Ureter (tissue), 1 donor: ENCODE measurements at places on chromosomes 7 and 10.

GRCh38 chr10:36017137-36017536, 375.0 kb upstream of the FZD8 start:
- no peak for DNase-seq

- DNase-seq, result no peak
These were observed 23.0 kb downstream of the ASB15 start for GRCh38 chr7:123624527-123625183.

GRCh38 chr7:33418251-33418701, 288.9 kb downstream of the BBS9 start:
- no peak for DNase-seq

DNA sequence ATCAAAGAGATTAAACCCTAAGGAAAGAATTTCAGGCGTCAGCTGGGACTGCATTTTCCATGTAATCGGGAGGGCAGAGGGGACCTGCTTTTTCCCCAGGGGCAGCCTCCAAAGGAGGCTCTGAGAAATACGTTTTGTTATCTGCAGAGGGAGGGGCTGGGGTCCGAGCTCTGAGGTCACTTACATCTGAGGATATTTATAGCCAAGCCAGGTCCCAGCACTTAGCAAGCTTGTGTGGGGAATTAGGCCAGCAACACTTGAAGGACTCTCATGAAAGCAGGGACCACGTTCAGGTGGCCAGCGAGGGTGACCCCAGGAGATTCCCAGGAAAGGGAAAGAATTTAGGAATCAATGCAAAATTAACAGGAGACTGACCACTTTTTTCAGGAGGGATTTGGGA, 20.6 kb upstream of the GDI2 start:
- DNase-seq, result no peak

DNA sequence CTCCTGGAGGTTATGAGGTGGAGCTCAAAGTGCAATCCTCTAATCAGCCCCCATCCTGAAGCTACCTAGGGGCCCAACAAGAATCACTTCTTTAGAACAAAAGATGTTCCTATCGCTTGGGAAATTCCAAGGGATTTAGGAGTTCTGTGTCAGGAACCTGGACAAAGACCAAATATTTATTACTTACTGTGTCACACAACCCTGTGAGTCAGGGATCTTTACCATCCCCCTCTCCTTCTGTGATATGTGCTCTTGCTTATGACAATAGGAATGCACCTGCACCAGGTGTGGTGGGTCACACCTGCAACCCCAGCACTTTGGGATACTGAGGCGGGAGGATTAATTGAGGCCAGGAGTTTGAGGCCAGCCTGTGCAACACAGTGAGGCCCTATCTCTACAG, 485.8 kb downstream of the PLXDC2 start:
- no peak for DNase-seq

DNA sequence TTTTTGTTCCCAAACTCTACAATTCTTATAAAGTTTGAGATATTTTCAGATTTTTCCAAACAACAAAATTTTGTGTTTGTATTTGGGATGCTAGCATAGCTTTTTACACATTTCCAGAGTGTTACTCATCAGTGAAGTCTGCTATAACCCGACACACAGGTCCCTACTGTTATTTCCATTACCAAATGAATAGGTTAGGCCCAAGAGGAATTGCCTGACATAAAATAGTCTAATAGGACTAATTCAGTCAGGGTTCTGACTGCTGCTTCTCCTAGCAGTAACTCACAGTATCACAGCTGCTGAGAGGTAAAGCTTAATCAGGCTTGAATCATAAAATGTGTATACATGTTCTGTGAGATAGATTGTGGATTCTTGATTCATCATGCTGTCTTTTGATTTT, 49.1 kb upstream of the STRIP2 start:
- DNase-seq, result no peak

- DNase-seq, result no peak
These were observed 22.4 kb downstream of the DPYSL4 start for GRCh38 chr10:132209130-132209529.

DNA sequence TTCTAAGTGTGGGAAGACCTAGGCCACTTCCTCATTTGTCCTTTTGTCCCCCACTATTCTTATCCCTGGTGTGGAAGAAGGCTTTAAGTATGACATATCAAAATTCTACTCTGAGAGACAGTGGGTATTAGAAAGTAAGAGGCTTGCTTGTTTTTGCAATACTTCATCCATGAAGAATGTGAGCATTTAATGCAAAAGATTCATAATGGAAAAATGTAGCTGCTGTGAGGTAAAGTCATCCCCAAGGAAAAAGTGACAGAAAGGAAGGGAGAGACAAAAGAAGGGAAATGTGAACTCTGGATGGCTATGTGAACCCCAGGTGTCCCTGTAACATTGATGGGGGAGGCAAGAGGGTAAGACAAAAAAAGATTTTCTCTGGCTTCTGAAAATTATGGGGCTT, 607.5 kb downstream of the SORCS1 start:
- no peak for DNase-seq

DNA sequence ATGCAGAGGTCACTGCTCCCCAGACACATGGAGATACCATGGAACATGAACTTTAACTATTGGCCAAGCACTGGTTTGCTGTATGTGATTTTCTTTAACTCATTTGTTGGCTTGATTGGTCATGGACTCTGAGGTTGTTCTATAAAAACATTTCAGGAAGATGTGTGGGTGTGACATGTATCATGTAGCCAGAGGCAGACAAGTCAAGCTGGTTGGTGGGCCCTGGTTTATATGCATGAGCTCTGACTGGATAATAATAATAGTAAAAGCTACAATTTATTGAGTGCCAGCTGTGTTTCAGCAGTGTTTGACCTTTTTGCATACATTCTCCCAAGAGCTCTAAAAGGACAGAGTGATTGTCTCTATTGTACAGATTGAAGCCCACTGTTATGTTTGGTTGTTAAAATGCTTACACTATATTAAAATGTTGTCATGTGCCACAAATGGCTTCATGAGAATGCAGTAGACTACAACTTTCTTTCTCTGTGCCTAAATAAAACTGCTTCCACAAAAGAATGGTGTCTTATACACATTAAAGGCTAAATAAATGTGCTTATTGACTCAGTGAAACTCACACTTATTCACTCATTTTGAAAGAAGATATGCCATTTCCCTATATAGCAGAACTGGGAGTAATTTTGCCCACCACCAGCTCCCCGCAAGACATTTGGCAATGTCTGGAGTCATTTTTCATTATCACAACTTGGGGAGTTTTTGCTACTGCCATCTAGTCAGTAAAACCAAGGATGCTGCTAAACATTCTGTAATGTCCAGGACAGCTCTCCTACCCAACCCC, 243.6 kb upstream of the NFE2L3 start:
- DNase-seq, result no peak

DNA sequence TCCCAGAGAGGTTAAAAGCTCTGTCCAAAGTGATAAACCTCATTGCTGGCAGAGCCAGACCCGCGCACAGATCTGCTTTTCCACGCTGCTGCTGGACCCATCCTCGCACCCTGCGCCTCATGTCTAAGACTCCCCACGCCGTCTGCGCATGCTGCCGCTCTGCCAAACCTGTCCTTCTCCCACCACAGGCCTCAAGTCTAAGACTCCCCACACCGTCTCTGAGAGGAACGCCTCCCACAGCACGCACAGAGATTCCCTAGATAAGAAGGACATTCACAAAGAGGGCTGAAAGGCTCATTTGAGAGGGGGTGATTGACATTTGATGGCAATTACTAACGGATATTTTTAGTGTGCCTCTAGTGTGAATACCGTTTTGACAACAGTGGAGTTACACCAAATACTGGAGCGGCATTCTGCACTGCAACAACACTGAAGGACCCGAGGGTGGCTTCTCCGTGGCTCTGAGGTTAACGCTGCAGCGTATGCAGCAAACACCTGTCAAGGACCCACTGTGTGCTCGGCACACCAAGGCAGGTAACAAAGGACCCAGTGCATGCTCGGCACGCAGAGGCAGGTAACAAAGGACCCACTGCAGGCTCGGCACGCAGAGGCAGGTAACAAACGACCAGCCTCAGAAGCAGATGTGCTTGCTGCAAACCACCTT, 231.4 kb downstream of the DNAJB6 start:
- no peak for DNase-seq

DNA sequence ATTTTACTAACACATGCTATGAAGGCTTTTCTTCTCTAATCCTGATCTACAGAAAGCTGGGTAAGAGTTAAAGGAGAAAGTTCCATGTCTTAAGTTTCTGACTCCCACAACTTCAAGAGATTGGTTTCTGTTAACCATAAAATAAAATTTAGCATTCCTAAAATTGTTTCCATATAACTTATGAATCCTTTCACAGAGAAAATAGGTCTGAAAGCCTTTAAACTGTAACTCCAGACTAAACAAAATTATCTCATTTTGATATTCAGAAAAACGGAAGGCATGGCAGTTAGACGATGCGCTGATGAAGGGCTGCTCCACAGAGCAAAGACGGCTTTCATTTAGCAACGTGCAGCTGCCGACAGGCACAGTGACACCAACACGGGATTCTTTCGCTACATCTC, 133.3 kb downstream of the SLC25A13 start:
- no peak for DNase-seq

GRCh38 chr7:47535035-47535703, 46.7 kb downstream of the TNS3 start:
- no peak for DNase-seq

DNA sequence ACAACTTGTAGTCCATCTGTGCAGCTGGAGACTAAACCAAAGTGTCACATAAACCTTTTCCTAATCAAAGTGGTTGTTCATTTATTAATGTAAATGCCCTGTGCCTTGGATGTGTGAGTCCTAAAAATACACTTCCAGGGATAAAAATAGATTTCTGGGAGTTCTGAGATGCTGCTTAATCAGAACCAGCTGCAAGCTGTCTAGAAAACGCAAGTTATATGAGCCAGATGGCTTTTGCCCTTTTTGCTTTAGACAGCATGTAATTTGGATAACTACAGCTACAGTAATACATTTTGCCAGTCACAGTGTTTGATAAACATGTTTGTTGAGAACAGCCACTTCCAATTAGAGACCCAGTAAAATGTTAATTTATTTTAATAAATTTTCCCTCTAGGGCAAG, 185.1 kb upstream of the PRPS1L1 start:
- DNase-seq, result no peak

- no peak for DNase-seq
These were observed 21.5 kb upstream of the NPVF start for GRCh38 chr7:25249772-25250171.

DNA sequence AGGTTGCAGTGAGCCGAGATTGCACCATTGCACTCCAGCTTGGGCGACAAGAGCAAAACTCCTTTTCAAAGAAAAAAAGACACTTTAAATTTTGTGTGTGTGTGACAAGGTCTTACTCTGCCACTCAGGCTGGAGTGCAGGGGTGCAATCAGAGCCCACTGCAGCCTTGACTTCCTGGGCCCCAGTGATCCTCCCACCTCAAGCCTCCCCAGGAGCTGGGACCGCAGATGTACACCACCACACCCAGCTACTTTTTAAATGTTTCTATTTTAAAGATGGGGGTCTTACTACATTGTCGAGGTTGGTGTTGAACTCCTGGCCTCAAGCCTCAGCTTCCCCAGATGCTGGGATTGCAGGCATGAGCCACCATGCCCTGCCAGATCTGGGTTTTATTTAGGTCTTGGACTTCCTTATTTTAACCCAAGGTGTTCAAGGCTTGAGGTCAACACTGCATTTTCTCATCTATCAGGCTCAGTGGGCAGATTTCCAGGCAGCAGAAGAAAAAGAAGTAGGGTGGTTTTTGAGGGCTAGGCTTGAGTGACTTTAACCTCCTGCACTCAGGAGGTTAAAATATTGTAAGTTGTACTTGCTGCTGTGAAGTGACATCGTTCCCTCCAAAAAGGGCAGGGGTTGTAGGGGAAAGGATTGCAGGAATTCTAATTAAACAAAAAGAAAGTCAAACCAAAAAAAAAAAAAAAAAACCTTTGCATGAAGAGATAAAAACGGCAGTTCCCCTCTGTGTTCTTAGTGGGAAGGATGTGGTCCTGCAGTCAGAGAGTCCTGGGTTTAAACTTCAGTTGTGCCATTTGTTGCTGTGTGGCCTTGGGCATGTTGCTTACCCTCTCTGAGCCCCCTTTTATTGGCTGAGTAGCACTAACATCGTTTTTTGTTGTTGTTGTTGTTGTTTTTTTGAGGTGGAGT, 71.5 kb downstream of the CARD11 start:
- no peak for DNase-seq

DNA sequence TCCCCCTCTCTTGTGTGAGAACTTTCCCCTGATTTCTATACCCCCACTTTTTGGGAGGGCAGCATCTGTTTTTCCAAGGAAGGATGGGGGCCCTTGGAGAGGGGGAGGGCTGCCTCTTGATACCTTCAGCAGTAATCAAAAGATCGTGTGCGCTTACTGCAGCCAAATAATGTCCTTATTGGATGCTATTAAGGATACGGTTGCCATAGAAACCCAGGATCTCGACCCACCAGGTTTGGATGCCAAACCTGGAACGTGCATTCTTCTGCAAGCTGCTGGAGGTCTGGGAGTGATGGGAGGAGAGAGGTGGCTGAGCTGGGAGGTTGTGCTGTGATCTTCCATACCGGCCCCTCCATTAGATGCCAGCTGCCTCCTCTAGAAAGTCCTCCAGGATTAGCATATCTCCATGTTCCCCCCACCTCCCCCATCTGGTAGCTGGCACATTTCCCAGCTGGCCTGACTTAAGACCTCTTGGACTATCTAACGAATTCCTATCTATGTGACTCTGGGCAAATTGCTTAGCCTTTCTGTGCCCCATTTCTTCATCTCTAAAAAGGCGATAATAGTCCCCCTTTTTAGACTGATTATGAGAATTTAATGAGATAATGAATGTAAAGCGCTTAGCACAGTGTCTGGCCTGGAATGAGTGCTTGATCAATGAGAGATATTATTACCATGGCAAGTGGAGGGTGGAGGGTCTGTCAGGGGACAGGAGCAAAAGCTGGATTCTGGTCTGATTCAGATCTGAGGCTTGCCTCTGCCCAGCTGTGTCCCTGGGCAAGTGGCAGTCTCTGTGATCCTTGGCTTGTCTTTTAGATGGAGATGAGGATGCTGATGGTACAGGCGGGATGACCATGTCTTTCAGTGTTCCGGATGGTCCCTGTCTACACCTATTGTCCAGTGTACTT, 78.5 kb upstream of the PCBD1 start:
- no peak for DNase-seq

DNA sequence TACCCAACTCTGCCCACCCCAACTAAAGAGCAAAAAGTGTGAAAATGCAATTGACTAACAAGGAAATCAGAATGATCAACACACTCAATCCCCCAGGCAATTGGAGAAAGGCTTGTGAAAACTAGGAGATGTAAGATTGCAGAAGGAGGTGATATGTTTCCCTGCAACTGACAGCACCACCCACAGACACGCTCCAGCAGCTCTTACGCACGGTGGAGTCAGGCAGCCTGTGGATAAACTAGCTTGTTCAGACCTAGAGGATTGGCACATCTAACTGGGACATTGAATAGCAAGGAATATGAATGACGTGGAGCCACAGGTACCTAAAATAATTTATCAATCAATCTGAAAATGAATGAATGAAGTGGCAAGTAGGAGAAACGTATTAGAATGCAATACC, 125.7 kb upstream of the MYO3A start:
- no peak for DNase-seq

DNA sequence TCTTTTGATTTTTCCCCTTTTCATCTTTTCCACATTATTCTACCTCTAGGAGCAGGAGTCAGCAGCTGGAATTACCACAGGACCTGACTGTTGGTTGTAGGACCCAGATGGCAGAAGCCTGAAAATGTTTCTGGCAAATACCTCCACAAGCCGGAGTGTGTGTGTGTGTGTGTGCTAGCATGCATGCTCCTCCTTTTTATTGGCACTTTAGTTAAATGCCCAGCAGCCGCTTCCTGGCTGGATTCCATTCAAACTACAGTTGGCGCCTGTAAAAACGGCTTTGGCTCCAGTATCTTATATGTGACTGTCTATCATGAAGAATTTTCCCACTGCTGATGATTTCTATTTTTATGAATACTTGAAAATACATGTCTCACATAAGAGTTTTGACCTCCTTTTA, 319.7 kb upstream of the SP4 start:
- no peak for DNase-seq

GRCh38 chr10:86257683-86258082, 108.9 kb downstream of the GRID1 start:
- DNase-seq, result peak; percentile 10
